Right forelimb (tissue), 1 donor: ENCODE measurements at places on chromosomes 12 and 14.

- DNase-seq: no peak
Observed at GRCh38 chr14:91400696-91401095, 16.9 kb downstream of the CCDC88C start.

- DNase-seq: no peak
Observed at GRCh38 chr12:31860401-31860800, 98.8 kb upstream of the RESF1 start.

GRCh38 chr12:105850103-105850968, 288.4 kb downstream of the NUAK1 start:
- no peak for DNase-seq

GRCh38 chr12:96889273-96889933, 17.7 kb upstream of the NEDD1 start:
- no peak for DNase-seq

DNA sequence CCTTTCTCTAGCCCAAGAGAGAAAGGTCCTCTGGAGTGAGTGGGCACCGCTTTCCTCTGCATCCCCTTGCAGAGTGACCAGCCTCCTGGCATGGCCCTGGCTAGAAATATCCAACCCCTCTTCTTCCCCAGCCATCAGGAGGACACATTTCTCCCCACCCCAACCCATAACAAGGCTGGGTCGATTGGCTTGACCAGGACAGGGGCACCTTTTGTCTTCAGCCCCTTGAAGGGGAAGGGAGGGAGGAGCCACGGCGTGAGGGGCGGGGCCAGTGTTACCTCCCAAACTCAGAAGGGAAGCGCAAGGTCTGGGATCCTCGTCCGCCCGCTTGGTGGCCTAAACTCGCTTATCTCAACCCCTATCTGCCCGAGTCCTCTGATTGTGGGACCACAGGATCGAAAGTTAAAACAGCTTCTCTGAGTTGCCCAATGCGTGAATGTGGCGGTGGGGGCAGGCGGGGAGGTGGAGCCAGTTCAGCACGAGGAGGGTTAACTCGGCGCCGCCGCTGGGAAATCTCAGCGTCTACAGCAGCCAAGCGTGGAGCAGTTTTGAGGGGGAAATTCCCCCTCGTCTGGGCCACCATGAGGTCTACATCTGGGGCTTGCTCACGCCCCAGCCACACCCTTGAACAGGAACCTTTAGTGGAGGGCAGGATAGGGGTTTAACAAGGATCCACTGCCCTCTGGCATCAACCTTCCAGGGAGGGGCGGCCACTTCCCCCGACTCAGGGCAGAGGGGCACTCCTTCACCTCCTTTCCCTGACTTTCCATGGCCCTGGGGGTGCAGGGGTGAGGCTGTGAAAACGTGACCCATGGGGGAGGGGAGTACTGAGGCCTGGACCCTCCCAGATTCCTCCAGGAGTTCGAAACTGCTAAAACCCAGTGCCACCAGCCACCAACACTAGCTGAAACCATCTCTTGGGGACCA, 795 bp downstream of the STAT6 start:
- peak; percentile 69 for DNase-seq

- DNase-seq: no peak
Observed at GRCh38 chr14:51805541-51805940, 54.9 kb upstream of the GNG2 start.

- no peak for DNase-seq
Observed at GRCh38 chr14:75626396-75626795, 34.3 kb downstream of the ERG28 start.

DNA sequence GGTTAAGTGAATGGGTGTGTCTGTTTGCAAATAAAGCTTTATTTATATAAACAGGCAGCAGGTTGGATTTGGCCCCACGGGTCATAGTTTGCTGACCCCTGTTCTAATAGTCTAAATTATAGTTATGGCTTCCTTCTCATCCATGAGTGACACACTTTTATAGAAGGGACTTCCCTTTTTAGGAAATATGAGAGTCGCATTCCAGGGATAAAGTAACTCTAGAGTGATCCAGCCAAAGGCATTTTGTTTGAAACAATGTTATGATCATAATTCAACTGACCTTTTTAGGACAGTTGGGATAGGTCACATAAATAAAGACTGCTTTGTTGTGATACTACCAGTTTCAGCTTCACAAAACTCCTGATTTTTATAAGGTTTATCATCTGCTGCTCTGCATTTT, 87.9 kb downstream of the ALX1 start:
- no peak for DNase-seq

DNA sequence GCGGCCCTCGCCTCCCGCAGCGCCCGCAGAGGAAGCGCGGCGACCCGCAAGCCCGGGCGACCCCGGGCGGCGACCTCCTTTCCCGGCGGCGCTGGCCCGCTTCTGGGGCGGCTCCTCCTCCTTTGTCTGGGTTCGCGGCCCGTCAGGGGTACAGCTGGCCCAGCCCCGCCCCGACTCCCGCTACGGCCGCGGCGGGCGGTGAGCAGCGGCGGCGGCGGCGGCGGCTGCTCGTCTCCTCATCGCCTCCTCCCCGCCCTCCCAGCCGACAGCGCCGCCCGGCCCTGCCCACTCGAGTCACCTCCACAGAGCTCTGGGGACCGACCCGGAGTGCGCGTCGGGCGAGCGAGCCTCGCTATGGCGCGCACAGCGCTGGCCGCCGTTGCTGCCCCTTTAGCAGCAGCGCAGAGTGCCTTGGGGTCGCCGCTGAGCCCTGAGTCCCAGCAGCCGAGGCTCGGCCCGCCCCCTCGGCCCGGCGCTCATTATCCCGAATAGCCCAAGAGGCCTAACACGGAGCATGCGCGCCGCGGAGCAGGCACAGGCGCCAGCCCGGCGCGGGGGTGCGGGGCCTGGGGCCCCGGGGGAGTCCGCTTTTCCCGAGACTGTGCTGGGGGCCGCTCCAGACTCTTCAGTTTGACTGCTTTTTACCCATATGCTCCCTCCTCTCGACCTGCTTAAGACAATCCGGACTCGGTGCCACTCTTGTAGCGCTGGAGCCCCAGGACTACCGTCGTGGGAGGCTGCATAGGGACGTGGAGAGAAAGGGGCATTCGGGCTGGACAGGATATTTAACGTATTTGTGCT, at the start of gene SOS2:
TSS of gene SOS2 (minus strand) at position 104 of the 801 bp plus-strand sequence. CDS start 295 bp downstream, outside the sequence.
- peak; percentile 93 for DNase-seq

- DNase-seq: no peak
Observed at GRCh38 chr12:11651381-11651780, 1.9 kb downstream of the ETV6 start.

DNA sequence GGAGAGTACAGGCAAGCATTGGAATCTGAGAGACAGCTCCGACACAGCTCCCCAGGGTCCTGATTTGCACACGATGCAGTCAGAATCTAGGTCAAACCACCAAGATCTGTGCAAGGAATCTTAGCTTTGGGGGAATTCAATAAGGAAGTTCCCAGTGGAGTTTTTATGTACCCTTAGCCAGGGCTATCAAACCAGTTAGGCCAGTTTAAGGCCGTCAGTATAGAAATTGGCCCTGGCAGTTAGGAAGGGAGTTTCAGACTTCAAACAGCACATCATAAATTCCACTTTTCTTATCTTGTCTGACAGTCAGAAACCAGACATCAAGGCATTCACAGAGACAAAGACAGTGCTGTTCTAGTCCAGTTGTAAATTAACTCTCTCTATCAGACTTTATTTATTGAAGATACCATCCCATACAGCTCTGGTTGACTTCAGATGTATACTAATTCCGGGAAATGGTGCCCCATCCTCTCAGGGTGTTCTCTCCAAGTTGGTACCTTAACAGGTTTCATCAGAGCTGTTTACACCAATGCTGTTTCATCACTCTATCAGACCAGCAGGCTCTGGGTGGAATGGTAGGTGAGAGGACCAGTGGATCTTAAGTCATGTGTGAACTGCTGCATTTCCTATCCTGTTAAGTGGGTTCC, 157.5 kb upstream of the ATF7IP start:
- DNase-seq: no peak

- DNase-seq: no peak
Observed at GRCh38 chr14:52755607-52756316, 25.8 kb downstream of the STYX start.
